PC-9 (cell line): ENCODE measurements at places on chromosomes 11 and 22. TPM values are rescaled to one million over a fixed set of nuclear protein-coding genes. Genes with fewer than 3 reads are reported as not detected.

DNA sequence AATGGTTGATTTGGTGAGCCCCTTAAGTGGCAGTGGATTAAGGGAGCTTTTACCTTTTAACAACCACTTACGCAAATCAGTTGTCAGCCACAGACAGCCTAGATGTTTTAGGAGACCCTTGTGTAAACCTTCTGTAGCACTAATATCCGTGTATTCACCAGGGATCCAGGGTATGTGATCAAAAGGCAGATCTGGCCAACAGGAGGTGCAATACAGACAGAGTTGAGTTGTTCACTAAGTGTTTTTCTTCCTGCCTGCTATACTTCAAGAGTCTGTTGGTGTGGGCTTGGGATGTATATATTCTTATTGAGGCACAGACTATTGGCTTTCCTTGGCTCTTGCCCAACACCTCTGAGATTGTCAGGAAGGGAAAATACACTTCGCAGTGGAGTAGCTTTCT, 175.1 kb downstream of the FAT3 start:
- DNase-seq = no peak

GRCh38 chr11:2443881-2444820, at the start of gene TRPM5:
Gene TRPM5, minus strand, starts transcription at chr11:2444514. Its CDS starts 21,478 bp downstream, at chr11:2423036.
- DNase-seq = no peak

- no peak for DNase-seq
These were observed 32.5 kb upstream of the APLNR start for GRCh38 chr11:57269571-57270021.

DNA sequence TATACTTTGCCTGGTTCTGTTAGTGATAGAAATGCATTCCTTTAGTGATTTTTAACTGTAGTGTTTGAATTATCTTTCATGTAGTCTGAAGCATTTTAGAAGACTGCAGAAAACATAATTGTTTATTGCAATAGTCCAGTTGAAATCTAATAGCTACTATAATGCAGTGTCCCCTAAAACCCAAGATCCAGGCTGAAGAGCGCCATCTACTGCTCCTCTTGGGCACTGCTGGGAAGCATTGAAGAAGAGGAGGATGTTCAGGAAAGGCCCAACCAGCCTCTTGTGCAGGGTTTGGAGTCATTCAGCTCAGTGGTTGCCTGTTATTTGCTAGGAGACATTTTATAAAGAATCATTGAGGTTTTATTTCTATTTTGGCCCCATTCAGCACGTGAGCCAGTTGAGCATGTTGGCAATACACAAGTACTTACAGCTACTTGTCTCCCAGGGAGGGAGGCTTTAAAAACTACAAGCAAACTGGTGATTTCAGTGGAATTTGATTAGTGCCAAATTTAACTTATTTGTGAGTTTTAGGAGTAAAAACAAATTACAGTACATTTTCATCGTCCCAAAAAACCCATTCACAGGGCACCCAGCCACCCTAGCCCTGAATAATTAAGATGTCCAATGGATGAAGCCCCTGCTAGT, 74.9 kb upstream of the HORMAD2 start:
- DNase-seq = peak; percentile 49

DNA sequence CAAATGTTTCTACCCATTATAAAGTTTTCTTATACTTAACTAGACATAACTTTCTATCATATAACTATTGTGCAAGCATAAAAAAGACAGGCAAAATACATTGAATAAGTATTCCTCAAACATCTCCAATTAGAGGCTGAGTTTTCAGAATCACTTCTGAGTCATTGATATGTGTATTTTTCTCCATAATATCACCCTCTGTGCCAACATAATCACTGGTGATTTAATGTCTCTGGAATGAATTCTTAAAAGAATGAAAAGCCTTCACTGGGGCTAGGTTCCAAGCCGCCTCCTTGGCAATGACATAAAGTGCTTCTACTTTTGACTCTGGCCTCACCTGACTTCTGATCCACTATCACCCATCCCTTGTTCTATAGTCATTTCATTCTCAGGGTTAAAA, 197.0 kb upstream of the E2F8 start:
- peak; percentile 94 for DNase-seq

DNA sequence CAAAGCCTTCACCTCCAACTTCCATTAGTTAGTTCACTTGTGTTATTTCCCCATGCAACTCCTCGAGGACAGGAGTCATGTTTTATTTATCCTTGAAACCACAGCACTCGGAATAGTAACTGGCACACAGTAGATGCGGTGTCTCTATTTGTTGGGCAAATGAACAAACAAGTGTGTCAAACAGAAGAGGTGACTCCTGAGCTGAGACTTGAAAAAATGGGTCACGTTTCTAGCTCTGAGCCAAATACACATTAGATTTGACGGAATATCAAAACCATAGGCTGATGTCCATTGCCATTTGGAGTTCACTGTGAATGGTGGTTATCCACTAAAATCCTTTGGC, 68.9 kb downstream of the C11orf91 start:
- DNase-seq = no peak

DNA sequence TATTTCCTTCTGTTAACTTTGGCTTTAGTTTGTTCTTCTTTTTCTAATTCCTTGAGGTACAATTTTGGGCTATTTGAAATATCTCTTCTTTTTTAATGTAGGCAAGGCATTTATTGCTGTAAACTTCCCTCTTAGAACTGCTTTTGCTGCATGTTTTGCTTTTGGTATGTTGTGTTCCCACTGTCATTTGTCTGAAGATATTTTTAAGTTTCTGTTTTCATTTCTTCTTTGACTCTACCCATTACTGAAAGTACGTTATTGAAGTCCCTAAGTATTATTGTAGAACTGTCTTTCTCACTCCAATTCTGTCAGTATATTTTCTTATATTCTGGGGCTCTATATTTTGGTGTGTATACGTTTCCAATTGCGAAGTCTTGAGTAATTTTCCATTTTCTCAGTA, 77.9 kb downstream of the KCNQ1OT1 start:
- no peak for DNase-seq

DNA sequence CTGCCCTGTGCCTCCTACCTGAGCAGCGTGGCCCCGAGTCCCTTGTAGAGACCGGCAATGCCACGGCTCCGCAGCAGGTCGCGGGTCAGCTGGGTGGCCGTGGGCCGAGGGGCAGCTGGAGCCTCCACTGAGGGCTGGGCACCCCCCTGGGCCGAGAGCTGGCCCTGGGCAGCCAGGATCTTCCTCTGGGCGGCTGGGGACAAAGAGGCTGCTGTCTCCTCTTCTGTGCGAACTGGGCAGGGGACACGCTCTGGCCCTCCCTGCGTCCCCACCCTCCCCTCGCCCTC, 2.6 kb upstream of the CEND1 start:
- DNase-seq = no peak

DNA sequence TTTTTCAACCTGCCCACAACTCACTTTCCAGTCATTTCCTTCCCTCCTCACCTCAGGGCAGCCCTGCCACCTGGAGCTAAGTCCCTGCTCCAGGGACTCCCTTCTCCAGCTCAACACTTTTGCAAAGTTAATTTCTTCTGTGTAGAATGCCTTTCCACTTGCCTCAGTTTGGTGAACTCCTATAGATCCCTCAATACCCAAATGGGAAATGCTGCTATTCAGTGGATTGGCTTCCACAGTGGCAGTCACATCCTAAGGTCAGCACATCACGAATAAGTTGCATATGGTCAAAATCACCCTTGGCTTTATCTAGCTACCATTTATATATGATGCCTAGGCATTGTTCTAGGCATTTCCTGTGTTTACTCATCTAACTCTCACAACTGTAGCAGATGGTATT, 23.6 kb downstream of the GDPD5 start:
- no peak for DNase-seq

DNA sequence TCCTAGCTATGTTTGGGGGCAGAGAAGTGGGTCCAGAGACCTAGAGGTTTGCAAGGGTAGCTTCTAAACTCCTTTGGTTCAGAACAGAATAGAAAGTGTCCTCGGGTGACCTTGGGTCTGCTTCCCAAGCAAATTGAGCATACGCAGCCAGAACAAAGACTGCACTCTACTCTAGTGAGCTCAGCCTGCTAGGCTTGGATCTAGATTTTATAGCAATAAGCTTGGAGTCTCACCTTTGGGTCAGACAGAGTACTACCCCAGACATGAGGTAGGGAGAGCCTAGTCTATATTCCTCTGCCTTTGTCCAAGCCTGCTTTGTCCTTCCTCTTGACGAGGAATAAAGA, 52.6 kb upstream of the ELF5 start:
- peak; percentile 29 for DNase-seq

- DNase-seq = peak; percentile 31
These were observed 213.1 kb downstream of the INSC start for GRCh38 chr11:15327786-15328231.

DNA sequence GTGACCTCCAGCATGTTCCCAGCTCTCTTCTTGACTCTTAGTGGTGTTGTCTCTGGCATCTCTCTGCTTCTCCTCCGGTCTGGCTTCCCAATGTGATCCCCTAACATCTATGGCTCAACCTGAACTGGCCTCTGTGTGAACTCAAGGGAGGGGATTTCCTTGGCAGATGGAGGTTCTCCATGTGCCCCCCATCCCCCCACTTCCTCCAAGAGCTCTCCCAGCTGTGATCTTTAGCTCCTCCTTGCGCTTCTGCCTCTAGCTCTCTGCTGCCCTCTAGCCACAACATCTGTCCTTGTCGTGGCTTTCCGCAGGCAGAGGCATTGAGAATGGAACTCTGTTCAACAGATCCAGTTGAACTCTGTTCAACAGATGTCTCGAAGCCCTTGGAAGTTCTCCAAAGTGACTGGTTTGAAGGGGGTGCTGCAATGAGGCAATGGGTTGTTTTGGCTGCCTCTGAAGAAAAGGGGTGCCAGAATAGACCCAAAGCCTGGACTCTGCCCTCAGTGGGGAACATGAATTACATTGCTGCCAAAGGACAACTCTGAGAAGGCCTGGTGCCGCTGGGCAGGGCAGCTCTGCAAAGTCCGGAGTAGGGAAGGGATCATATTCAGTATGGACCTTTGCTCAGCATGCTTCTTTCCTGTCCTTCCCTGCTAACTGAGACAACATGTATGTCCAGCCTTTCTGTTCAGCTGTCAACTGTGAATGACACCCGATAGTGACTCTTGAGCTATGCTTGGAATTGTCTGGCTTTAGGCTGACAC, 61.9 kb downstream of the ADM start:
- DNase-seq = peak; percentile 73

DNA sequence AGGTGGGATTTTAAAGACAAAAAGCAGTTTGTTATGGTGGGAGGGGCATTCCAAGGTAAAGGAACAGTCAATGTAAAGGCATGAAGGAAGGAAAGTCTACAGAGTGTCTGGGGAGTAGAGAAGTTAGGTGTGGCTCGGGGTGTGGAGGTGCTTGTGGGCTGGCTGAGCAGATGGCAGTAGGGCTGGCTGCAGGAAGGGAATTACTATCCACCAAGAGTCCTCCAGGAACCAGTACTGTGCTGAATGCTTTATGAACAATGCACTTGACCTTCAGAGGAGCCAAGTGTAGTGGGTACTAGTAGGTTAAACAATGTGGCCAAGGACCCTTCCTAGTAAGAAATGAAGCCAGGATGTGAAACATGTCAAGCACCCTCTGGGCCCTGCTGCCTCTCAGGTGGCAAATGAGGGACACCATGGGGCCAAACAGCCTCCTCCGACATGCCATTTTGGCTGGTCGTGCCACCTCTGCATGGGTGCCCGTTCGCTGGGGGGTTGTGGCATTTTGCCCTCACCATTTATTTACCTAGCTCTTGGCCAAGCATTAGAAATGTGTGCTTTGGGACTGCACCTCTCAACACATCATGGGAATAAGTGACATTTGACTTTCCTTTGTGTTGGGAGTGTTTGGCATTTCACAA, 123.6 kb upstream of the TENM4 start:
- no peak for DNase-seq

DNA sequence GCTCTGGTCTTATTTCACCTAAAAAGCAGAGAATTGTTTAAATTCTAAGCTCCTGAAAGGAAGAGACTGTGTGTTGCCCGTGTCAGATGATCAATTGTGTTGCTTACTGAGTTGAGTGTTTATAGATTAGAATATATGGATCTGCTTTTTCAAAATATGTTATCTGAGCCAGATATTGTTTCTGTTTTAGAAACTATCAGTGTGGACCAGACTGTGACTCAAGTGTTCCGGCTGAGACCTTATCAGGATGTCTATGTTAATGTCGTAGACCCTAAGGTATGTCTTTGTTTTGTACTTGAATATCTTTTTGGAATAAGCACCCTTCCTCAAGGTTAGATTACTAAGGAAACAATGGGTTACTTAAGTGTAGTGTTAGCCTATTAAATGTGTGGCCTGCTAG, 11.0 kb downstream of the DEPDC5 start:
- DNase-seq = no peak

GRCh38 chr11:69489746-69490365, 8.4 kb downstream of the LINC01488 start:
- no peak for DNase-seq

DNA sequence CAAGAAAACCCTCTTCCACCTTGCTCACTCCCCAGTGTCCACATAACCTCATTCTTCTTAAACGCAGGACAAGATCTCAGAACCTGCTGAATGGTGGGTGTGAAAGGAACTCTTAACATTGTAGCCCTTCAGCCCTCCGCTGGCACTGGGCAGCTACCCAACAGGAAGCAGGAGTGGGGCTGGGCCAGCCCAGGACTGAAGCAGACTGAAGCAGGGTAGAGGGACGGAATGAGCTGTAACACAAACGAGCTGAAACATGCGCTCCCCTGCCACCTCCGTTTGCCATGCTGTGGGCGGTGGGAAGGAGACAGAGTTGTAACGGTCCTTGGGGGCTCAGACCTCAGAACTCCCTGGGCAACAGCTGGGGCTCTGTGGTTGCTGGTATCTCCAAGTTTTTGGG, 23.6 kb downstream of the NPAT start:
- DNase-seq = no peak

DNA sequence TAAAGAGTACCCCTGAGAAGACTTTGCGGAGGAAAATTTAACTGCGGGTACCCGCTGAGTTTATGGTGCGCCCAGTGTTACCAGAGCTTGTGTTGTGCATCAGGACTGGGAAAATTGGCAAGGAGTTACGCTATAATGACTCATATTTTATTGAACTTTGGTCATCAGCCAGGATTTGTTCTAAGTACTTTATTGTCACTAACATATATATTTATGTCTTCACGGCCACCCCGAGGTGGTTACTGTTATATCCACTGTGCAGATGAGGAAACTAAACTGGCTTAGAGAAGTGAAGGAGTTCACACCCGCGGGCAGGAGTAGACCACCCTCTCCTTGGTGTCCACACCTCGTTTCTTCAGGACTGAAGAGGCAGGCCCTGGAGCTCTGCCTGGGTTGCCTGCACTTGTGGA, 667 bp downstream of the ACCS start:
- peak; percentile 70 for DNase-seq

DNA sequence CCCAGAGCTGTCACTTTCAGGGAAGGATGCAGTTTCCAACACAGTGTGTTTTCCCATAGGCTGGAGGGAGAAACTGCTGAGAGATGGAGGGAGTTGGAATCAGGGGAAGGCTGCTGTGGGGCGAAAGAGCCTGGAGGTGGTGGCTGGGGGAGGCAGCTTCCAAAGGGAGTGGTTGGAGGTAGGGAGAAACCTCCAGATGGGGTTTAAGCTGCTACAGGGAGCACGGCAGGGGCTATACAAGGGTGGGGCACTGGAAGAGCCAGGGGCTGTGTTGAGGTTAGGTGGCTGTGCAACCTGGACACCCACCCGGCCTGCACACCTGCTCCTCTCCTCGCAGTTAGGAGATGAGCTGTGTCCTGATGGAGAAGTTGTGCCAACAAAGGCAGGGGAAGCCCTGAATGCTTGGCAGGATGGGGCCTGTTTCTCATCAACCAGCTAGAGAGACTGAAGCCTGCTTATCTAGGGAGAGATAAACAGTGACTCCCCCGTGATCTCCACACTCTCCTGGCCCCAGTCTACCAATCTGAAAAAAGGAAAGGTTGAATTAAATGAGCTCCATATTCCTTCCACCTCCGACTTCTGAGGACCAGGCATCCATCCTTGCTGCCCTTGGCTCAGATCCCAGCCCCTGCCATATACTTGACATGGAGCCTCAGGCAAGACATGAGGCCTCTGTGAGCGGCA, 3.6 kb upstream of the SLCO2B1 start:
- no peak for DNase-seq

The CST6 gene
- 52.0 and 58.5 TPM in 2 replicates for total RNA-seq

The SYT9 gene
- not detected in 2 replicates for total RNA-seq
